ENCODE measurements at places on chromosomes 13 and 19.

DNA sequence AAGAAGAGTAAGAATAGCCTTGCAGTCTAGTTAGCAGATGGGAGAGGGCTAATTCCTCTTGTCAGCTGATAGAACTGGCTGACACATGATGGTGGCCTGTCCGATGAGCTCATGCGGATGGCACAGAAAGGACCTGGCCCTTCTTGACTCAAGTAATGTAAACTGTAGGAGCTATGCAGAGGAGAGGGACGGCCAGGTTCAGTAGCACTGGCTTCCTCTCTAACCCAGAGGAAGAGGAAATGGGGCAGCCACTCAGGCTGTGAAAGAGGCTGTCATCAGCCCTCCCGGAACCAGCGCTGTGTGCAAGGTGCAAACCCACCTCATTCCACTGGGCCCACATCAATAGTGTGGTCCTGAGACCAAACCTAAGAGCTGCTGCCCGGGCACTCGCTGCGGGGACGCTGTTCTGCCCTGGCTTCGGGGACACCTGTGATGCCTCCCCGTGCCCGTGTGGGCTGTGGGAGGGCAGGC lies 30.8 kb upstream of the USE1 start:
- no peak for DNase-seq

GRCh38 chr13:33322965-33323668 lies 37.6 kb upstream of the STARD13 start:
- no peak for DNase-seq

DNA sequence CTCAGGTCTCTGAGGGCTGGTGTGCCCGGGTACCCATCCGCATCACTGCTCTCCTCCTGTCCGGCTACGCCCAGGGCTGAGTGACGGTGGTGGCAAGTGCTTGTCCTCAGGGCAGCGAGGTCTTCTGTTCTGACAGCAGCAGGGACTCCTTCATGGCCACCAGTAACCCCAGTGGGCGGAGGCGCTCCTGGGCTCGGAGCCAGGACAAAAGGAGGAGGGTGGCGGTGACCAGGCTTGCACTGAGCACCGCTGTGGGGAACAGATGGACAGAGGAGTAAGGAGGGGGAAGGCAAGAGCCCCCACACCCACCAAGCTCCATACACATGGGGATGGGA lies 5.8 kb downstream of the CD320 start:
- DNase-seq = no peak

- DNase-seq = no peak
Observed at GRCh38 chr13:111852725-111853518, 214.0 kb upstream of the SOX1 start.

GRCh38 chr13:55869648-55870047 lies 1271.1 kb upstream of the PRR20A start:
- DNase-seq = no peak

GRCh38 chr19:38850976-38851621 lies 1.3 kb upstream of the HNRNPL start:
- DNase-seq = no peak

All from NCI-H2081 treated with DMSO at 0.1 percent for 48 hours (cell line).